ENCODE measurements at places on chromosomes 4 and X.
A peak's percentile ranks its signal among the peaks of the same experiment; 100 is the strongest.

GRCh38 chr4:8307121-8307520, 37.6 kb downstream of the HTRA3 start:
- DNase-seq = no peak

GRCh38 chrX:110614596-110614995, 181.0 kb downstream of the CHRDL1 start:
- no peak for DNase-seq

DNA sequence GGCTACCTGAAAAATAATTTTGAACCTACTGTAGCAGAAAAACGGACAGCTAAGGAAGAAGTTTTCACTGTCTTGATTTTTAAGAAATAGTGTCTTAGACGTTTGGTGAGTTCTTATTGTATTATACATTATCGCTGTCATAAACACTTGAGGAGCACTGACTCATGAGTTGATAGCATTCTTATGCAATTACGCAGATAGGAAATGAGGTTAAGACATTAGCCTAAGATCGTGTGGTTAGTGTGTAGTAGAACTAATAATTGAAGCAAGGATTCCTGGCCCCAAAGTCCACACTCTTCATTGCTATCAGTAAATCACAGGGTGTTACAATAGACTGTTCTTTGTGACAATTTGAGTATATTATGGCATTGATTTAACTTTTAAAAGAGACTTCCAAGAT, 238.1 kb downstream of the ARAP2 start:
- DNase-seq = no peak

DNA sequence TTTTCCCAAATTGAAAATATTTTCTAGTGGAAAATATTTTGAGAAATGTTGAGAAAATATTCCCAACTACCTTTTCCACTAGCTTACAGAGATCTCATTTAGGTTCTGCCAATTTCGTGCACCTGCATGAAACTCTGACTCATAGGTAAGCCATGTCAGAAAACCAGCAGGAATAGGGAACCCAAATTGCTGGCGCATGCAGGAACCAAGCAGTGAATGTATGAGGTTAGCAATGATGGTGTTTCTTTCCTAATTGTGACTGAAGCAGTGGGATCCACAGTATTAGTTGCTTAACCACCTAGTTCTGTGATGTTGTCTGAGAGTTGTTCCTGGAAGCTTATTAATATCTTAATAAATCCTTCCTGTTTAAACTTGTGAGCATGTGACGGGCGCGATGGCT, 381.0 kb upstream of the TRAM1L1 start:
- DNase-seq = no peak

DNA sequence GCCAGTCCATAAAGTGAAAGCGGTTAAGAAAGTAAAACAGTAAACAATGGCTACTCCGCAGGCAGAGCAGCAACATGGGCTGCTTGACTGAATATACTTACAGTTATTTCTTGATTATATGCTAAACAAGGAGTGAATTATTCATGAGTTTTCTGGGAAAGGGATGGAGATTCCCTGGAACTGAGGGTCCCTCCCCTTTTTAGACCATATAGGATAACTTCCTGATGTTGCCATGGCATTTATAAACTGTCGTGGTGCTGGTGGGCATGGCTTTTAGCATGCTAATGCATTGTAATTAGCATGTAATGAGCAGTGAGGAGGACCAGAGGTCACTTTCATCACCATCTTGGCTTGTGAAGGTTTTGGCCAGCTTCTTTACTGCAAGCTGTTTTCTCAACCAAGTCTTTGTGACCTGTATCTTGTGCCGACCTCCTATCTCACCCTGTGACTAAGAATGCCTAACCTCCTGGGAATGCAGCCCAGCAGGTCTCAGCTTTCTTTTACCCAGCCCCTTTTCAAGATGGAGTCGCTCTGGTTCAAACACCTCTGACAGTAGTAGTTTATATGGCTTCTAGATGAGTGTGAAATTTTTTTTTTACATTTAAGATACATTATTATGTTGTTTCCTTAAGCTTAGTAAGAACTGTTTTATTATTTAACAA, 514.8 kb upstream of the TENM3 start:
- DNase-seq = peak; percentile 9

DNA sequence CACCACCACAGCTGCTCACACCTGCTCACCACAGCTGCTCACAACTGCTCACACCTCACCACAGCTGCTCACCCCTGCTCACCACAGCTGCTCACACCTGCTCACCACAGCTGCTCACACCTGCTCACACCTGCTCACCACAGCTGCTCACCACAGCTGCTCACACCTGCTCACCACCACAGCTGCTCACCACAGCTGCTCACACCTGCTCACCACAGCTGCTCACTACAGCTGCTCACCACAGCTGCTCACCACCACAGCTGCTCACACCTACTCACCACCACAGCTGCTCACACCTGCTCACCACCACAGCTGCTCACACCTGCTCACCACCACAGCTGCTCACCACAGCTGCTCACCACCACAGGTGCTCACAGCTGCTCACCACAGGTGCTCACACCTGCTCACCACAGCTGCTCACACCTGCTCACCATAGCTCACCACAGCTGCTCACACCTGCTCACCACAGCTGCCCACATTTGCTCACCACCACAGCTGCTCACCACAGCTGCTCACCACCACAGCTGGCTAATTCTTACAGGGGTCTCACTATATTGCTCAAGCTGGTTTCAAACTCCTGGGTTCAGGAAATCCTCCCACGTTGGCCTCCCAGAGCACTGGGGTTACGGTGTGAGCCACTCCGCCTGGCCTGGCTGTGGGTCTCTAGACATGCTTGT, 30.4 kb upstream of the CPLX1 start:
- no peak for DNase-seq

DNA sequence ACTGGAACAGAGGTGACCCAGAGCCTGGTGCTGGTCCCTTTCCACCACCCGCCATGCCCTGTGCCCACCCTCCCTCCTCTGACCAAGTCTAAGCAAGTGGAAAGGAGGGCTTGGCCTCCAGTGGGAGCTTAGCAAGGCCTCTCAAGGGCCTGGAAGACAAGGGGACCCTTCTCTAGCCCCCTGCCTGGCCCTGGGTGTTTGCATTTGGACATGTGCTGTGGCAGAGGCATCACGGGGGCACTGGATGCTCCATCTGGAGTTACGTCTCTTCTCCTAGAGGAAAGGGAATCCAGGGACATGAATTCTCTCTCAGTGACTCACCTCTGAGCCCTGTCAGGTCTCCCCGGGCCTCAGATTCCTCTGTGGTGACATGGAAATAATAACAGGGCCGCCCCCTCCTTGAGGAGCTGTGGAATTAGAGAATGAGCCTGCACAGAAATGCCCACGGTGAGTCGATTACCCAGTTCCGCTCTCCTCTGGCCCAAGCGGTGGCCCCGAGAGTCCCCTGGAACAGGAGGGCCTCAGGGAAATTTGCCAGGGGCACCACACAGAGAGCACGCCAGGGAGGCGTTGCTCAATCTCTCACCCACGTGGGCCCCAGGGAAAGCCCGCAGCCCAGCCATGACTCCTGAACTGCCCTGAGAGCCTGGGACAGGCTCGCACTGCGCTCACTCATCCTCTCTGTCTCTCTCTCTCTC, 189.6 kb downstream of the BCOR start:
- peak; percentile 92 for DNase-seq

DNA sequence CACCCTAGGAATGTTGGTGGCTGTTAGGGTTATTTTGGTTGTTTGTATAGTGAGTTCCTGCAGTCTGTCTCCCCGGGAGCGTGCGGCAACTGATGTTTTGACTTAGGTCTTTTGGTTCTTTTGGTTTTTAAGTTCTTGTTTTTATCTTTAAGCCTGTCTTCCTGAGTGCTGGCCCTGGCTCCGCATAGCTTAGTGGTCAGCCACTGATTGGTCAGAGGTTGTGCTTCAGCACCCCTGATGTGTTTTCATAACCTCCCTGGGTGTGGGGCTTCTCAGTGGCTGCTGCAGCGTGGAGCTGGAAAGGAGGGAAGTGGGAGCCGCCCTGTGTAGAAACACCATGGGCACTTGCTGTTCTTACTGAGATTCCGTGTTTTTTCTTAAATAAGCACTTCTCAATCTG, 5.1 kb downstream of the PIGG start:
- no peak for DNase-seq

- no peak for DNase-seq
Observed at GRCh38 chr4:113339430-113339813, 290.0 kb downstream of the ANK2 start.
